ENCODE measurements at places on chromosomes 5 and 9. TPM values are rescaled to one million over a fixed set of nuclear protein-coding genes. Genes with fewer than 3 reads are reported as not detected.

LCN15 gene
- total RNA-seq, result not detected

GFI1B gene
- total RNA-seq, result not detected

PGGT1B gene
- total RNA-seq, result 19.9 TPM

IFNA2 gene
- total RNA-seq, result not detected

NSMF gene
- total RNA-seq, result 29.1 TPM

AJM1 gene
- 0.42 TPM for total RNA-seq

SMIM33 gene
- total RNA-seq, result not detected

ASB6 gene
- total RNA-seq, result 23.2 TPM

GFPT2 gene
- total RNA-seq, result 0.07 TPM

TRIM7 gene
- total RNA-seq, result 37.6 TPM

BTNL9 gene
- total RNA-seq, result 0.04 TPM

KCNMB1 gene
- not detected for total RNA-seq

FAM151B gene
- 1.3 TPM for total RNA-seq

AHRR gene
- 0.18 TPM for total RNA-seq

PTGR1 gene
- total RNA-seq, result 63.7 TPM

FAM200C gene
- total RNA-seq, result 2.6 TPM

SPIN1 gene
- 62.4 TPM for total RNA-seq

PLAC8L1 gene
- total RNA-seq, result not detected

LRRC70 gene
- total RNA-seq, result 0.39 TPM

BARHL1 gene
- total RNA-seq, result not detected

EEIG1 gene
- total RNA-seq, result 4.1 TPM

BHMT gene
- not detected for total RNA-seq

CNTNAP3 gene
- total RNA-seq, result 8.7 TPM

MLANA gene
- not detected for total RNA-seq

PHYHD1 gene
- total RNA-seq, result 12.9 TPM

CTSV gene
- 29.7 TPM for total RNA-seq

SLC25A2 gene
- not detected for total RNA-seq

PCDHB4 gene
- not detected for total RNA-seq

DMRT3 gene
- total RNA-seq, result not detected

DBN1 gene
- 80.8 TPM for total RNA-seq

SLIT3 gene
- total RNA-seq, result 5.6 TPM

LCN9 gene
- total RNA-seq, result not detected

All from foreskin keratinocyte (primary cell).